ENCODE measurements at places on chromosomes 5 and 9.

DNA sequence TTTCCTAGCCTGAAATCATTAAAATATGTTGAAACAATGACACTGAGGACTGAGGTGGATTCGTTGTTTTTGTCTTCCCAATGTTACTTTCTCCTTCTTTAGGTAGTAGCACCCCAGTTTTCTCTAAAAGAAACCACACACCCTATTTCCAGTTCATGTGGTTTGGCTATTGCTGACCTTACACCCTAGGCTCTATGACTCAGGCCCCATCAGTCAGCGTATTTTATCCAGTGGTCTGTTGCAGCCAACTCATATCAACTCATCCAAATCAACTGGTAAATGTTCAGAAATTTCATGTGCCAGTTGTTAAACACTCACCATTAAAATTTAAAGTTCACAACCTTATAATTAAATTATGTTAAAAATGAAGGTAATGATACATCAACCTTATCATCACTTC is 44.6 kb upstream of the NFIB start:
- DNase-seq = no peak

- DNase-seq = no peak
Observed at GRCh38 chr5:134554319-134555222, 29.1 kb downstream of the JADE2 start.

- DNase-seq = no peak
Observed at GRCh38 chr5:124979251-124979650, 232.8 kb upstream of the ZNF608 start.

GRCh38 chr9:121721058-121721350 is 69.6 kb downstream of the DAB2IP start:
- DNase-seq = no peak

- DNase-seq = no peak
Observed at GRCh38 chr9:65435464-65435863, 150.5 kb upstream of the FOXD4L5 start.

DNA sequence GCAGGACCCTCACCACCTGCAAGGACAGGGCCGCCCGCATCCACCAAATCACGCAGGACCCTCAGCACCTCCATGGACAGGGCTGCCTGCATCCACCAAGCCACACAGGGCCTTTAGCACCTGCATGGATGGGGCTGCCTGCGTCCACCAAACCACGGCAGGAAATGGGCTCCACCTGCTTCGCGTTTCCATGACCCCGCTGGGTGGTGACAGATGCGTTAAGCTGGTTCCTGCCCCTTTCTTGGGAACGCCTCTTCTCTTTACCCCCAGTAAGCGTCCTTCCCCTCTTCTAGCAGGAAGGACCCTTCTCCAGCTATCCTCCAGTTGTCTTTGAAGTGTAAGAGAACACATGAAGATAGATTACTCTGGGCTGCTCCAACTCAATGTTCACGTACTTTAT is 13.5 kb downstream of the FBP1 start:
- DNase-seq = no peak

- no peak for DNase-seq
Observed at GRCh38 chr5:178394074-178394473, 161.5 kb upstream of the PHYKPL start.

- DNase-seq = no peak
Observed at GRCh38 chr5:40521108-40521785, 158.5 kb upstream of the PTGER4 start.

DNA sequence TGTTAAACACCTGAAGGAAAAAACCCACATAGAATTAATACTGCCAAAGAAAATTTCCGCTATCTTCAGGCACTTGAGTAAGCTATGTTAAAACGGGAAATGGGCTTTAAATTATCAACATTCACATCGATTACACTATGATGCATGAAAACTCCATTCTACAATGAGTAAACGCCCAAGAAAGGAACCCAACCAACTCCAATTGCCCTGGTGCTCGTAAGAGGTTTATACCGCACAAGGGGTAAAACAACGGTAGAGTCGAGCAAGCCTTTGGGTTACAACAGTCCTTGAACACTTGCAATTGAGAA is 1.0 kb downstream of the AGTPBP1 start:
- DNase-seq = peak; percentile 38

GRCh38 chr5:82749461-82749820 is 327.8 kb downstream of the TMEM167A start:
- peak; percentile 77 for DNase-seq

DNA sequence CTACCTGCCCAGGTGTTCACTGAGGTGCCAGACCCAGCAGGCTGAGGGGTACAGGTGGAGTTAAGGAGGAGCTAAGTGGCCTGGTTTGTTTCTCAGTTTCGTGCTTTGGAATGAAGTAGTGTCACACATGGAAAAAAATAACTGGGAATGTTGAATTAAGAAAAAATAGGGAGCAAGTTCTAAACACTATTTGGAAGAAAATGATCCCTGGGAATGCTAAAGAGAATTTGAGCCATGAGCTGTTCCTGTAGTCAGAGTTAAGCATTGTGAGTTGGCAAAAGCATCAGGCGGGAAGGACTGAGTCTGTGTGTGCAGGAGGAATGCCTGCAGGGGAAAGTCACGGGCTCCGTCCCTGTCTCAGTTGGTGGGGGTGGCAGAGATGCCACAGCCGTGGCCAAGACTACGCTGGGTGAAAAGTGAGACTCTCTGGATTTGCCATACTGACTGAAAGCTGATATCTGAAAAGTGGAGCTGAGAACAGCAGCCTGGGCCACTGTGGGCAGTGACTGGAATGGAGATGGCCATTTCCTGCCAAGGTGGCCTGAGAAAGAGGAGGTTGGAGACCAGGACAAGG is 37.0 kb downstream of the SYK start:
- no peak for DNase-seq

GRCh38 chr9:115671236-115671962 is 482.2 kb upstream of the PAPPA start:
- DNase-seq = no peak

- peak; percentile 76 for DNase-seq
Observed at GRCh38 chr9:101458963-101459631, 23.5 kb upstream of the ALDOB start.

GRCh38 chr5:139183502-139183901 is 14.7 kb downstream of the SIL1 start:
- no peak for DNase-seq

DNA sequence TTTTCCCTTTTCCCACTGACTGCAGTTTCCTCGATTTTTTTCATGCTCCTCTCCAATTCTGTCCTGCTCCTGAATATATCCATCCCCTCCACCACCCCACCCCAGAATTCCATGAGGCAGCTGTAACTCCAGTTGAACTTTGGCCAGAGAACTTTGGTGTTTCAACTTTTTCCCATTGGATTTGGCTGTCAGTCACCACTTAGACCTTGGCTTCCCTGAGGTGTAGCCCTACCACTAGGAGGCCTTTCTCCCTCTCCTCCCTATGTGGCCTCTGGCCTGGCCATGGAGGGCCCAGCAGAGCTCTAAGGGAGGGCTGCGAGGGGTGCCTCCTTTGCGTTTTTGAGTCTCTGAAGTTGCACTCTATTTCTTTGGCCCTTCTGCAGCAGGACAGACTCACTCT is 261.3 kb downstream of the PIK3R1 start:
- no peak for DNase-seq

GRCh38 chr9:130990978-130991777 is 17.8 kb upstream of the LAMC3 start:
- no peak for DNase-seq

DNA sequence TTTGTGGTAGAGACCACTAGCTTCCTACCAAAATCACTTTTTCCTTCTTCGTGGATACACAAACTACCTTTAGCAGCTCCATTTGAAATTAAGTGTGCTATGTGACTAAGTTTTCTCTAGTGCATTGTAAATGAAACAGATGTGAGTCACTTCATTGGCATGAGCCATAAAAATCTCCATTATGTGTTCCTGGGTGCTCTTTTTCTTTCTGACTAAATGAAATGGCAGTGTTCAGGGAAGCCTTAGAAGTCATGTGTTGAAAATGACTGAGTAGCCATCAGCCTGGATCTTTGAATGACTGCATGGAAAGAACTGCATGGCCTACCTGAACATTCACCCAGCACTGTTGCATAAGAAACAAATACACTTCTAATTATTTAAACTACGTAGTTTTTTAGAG is 107.9 kb downstream of the NDUFAF2 start:
- DNase-seq = no peak

DNA sequence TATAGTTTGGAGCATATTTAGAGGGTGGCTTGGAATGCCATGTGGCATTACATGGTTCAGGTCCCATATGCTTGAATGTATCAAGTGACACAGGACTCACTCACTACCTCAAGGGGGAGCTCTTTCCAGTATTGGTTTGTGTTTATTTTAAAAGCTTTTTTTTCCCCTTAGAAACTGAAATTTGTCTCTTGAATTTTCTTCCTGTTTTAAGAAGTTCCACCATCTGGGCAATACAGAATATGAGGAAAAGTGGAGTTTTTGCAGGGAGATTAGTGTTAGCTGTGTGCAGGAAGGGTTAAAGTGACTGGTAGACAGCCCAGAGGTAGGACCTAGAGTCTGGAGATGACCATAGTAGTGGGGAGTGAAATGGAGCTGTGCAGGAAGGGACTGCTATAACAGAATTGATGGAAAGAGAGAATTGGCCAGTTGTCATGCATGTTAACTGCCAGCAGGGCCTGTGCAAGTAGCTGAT is 36.6 kb downstream of the CTNNA1 start:
- peak; percentile 4 for DNase-seq

GRCh38 chr5:130529511-130530485 is 625.5 kb downstream of the CHSY3 start:
- no peak for DNase-seq
